ENCODE measurements at places on chromosomes 2 and 18.

- no peaks in the 10 kb centered on the region for H3K27me3 ChIP-seq
- no peak overlapping the region for H3K4me3 ChIP-seq
Measured at GRCh38 chr2:112639936-112640335, 5.8 kb upstream of the SLC20A1 start.

DNA sequence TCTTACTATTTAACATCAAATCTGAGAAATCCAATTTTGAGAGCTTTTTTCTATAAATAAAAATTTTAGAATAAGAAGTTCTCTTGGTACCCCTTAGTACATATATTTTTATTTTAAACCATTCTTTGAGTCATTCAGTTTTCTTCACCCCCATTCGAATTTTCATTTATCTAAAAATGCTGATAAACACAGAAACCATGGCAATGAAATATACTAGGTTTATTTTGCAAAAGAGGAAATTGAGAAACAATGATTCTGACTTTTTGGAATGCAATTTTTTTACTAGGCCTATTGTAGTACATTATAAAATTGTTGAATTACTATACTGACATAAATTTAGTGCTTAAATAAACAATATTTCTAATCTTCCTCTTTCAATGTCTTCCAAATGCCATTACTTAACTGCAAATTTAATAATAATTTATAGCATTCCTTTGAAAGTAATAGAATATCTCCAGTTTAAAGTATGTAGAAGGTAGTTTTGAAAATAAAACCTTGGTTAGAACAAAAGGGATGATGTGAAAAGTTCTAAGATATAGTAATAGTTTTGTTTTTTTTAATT, 46.3 kb downstream of the TANK start:
- no peak overlapping the region for H3K4me3 ChIP-seq
- H3K27ac ChIP-seq, result peak overlapping the region; percentile 59
- no peak for DNase-seq
- H3K36me3 ChIP-seq, result peaks cover 24% of the 10 kb centered on the region
- H3K4me1 ChIP-seq, result peaks cover 27% of the 10 kb centered on the region

DNA sequence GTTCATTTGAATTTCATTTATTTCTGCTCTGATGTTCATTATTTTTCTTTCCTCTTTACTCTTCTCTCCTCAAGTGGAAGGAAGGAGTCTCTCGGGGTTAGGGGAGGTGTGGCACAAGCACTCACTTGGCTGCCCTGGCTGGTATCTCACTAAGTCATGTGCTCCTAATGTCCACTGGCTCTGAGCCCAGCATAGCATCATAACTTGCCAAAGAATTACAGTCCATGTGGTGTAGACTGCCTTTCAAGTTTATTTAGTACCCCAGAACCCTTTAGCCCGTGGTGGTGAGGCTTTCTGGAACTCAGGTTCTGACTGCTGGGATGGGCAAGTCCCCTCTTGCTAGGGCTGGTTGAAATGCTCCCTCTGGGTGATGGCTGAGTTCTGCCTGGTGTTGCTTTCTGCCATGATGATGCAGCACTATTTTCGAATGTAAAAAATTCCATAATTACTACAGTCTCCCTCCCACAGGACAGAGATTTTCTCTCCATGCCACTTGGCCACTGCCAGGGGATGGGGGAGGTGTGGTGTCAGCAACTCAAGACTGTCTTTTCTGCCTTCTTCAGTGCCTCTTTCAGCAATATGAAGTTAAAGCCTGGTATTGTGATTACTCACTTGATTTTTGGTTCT, 22.2 kb downstream of the SPAG16 start:
- H3K36me3 ChIP-seq, result peaks cover 16% of the 10 kb centered on the region
- H3K27me3 ChIP-seq, result no peaks in the 10 kb centered on the region
- no peak for DNase-seq
- peaks cover 14% of the 10 kb centered on the region for H3K4me1 ChIP-seq

- H3K27ac ChIP-seq, result no peak overlapping the region
- H3K4me1 ChIP-seq, result no peaks in the 10 kb centered on the region
- no peak overlapping the region for H3K4me3 ChIP-seq
- no peaks in the 10 kb centered on the region for H3K27me3 ChIP-seq
Measured at GRCh38 chr18:6441200-6441599, 26.5 kb upstream of the L3MBTL4 start.

- no peak overlapping the region for H3K4me3 ChIP-seq
- no peaks in the 10 kb centered on the region for H3K4me1 ChIP-seq
- peak; percentile 14 for DNase-seq
Measured at GRCh38 chr18:7844017-7844416, 276.9 kb downstream of the PTPRM start.

DNA sequence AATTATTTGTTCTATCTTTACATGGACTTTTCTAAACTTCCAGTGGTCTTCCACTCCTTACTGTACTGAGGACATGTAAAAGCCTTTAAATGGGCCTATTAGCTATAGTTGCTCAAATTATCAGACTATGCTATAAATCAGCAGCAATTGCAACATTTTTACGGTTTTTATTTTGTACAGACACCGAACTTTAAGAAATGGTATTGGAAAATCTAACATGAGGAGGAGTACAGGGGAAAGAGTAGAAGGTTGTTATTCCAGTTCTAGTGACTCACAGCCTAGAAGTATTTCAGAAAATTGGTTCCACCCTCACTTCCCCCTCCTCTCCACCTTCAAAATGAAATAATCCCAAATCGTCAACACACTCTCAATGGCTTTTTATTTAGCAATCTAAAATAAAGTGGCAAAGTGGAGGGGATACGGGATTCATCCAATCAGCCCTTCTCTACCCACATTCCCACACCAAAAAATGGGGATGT, 1.1 kb downstream of the NCKAP1 start:
- peak; percentile 62 for DNase-seq
- H3K4me3 ChIP-seq, result peak overlapping the region; percentile 88
- no peaks in the 10 kb centered on the region for H3K36me3 ChIP-seq
- peaks cover 27% of the 10 kb centered on the region for H3K4me1 ChIP-seq
- peak overlapping the region; percentile 90 for H3K27ac ChIP-seq
- peaks cover 10% of the 10 kb centered on the region for H3K27me3 ChIP-seq

GRCh38 chr2:105344704-105345345, 7.5 kb downstream of the C2orf49 start:
- no peak overlapping the region for H3K4me3 ChIP-seq
- H3K4me1 ChIP-seq, result no peaks in the 10 kb centered on the region
- no peaks in the 10 kb centered on the region for H3K27me3 ChIP-seq
- DNase-seq, result no peak
- H3K27ac ChIP-seq, result no peak overlapping the region

DNA sequence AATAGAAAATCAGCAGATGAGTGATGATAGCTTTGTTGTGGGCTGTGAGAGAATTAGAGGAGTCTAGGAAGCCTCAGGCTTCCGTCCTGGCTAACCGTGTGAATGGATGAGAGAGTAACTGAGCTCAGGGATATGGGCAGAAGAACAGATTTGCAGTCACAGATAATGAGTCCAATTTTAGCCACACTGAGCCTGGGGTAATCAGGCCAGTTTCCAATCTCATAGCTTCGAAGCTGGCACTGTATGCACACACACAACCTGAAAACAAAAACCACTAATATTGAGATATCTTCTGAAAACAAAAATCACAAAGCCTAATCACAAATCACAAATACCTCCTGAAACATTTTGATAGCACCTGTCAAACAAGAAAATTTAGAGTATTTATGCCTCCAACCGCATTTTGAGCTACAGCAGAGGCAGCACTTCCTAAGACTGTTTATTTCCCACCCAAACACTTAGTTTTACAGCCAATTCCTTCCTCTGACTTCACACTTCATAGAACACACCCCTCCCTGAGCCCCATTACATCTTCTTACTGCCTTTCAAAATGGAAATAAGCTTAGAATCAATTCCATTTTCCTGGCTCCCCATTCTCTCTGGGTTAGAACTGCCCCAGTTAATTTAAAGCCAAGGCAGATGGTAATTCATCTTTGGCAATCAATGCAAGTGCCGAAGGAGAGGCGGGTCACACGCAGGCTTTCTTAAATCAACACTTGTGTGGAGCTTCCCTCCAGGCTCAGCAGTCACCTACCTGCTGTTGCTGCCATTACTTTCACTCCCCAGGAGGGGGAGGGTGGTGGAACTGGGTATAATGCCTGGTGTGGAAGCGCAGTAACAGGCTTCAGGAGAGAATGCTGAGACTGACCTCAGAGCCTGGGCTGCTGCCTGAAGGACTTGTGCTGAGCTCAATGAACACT, 18.9 kb downstream of the TTR start:
- no peak overlapping the region for H3K27ac ChIP-seq
- no peaks in the 10 kb centered on the region for H3K4me1 ChIP-seq
- H3K27me3 ChIP-seq, result no peaks in the 10 kb centered on the region
- no peak overlapping the region for H3K4me3 ChIP-seq

- no peaks in the 10 kb centered on the region for H3K36me3 ChIP-seq
- no peak for DNase-seq
- no peaks in the 10 kb centered on the region for H3K27me3 ChIP-seq
- no peaks in the 10 kb centered on the region for H3K4me1 ChIP-seq
- H3K27ac ChIP-seq, result no peak overlapping the region
Measured at GRCh38 chr2:83661711-83662110, 797.4 kb downstream of the SUCLG1 start.

- H3K4me3 ChIP-seq, result no peak overlapping the region
- no peaks in the 10 kb centered on the region for H3K36me3 ChIP-seq
- no peak for DNase-seq
- H3K27me3 ChIP-seq, result no peaks in the 10 kb centered on the region
- H3K27ac ChIP-seq, result no peak overlapping the region
Measured at GRCh38 chr2:70565039-70565731, 11.6 kb upstream of the TGFA start.

GRCh38 chr2:23350792-23351355, 34.1 kb upstream of the KLHL29 start:
- H3K4me3 ChIP-seq, result peak overlapping the region; percentile 50
- no peaks in the 10 kb centered on the region for H3K36me3 ChIP-seq
- DNase-seq, result no peak
- no peak overlapping the region for H3K27ac ChIP-seq
- no peaks in the 10 kb centered on the region for H3K27me3 ChIP-seq

GRCh38 chr2:110747522-110748488, 15.4 kb downstream of the ACOXL start:
- no peak for DNase-seq
- H3K27me3 ChIP-seq, result peaks cover 61% of the 10 kb centered on the region
- no peaks in the 10 kb centered on the region for H3K36me3 ChIP-seq
- no peak overlapping the region for H3K4me3 ChIP-seq

DNA sequence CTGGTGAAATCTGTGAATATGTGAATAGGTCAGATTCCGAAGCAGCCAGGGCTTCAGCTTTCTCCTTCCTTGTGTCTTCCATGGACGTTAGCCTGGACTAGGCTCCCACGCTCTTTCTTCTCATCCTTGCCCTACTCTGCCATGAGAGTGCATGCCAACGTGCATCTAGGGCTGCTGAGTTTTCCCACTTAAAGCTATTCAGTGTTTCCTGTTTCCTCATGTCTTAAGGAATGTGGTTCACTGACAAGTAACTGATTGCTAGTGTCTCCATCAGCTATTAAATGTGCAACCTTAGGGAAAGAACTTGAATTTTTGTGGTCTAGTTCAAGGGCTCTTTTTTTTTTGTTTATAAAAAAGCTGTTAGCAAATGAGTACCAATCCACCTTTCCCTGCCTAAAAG, 642.3 kb upstream of the LINC00305 start:
- H3K4me1 ChIP-seq, result no peaks in the 10 kb centered on the region
- H3K4me3 ChIP-seq, result no peak overlapping the region
- no peak overlapping the region for H3K27ac ChIP-seq
- no peak for DNase-seq

DNA sequence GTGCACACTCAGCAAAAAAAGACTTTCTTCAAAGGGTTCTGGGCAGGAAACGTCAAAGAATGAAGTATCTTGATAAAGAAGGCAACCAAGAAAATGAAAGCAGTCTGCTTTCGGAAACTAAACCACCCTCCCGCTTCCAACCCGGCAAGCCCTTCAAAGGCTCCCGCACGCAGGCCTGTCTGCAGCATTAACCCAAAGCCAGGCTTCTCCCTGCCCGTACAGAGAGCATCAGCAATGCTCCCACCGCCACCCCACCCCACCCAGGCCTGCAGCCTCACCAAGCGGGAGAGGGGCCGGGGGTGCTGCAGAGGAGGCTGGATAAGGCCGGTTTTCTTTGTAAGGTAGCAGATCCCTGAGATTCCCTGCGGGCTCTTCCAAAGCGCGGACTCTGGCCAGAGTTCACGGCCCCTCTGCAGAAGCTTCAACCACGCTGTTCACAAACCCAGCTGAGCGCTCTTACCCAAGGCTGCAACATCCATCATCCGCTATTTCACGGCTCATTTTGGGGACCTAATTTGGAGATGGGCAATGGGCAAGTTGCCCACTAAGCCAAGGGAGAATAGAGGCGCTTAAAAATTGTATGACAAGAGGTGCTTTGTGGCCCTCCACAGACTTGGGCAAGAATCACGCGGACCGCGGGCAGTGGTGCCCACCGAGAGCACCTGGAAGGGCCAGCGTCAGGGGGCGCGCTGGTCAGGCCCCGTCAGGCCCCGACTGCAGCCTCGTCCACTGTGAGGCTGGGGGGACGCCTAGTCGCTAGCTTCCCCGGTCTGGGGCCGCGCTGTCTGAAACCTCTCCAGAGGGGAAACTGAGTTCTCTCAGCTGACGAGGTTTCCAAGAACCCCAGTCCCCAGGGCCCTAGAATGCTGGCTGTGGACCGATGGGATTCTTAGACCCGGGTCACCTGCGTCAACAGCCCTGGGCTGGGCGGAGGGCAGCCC, 225.4 kb upstream of the ID2 start:
- peaks cover 12% of the 10 kb centered on the region for H3K4me1 ChIP-seq
- no peaks in the 10 kb centered on the region for H3K36me3 ChIP-seq
- no peak overlapping the region for H3K27ac ChIP-seq
- H3K27me3 ChIP-seq, result peaks cover 12% of the 10 kb centered on the region

DNA sequence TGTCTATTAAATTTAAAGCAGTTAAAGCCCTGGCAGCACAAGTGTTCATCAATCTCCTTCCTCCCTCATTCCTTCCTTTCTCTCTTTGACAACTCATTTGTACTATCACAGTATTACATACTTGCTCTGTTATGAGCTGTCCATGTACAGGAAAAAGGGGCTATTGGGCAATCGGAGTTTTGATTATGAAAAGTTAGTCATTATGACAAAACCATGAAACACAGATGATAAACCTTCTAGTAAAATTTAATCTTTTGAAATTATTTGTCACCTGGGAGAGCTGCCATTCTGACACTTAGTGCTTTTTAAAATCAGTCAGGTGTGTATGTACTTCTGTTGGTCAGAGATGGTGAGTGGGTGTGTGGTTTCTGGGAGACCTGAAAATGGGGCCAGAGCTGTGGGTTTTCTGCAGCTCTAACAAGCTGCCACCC, 39.4 kb downstream of the MAP4K4 start:
- DNase-seq, result peak; percentile 91
- no peaks in the 10 kb centered on the region for H3K27me3 ChIP-seq
- peaks cover 64% of the 10 kb centered on the region for H3K4me1 ChIP-seq

- H3K27me3 ChIP-seq, result no peaks in the 10 kb centered on the region
- no peak overlapping the region for H3K4me3 ChIP-seq
- no peak overlapping the region for H3K27ac ChIP-seq
Measured at GRCh38 chr2:213011505-213011904, 139.9 kb downstream of the IKZF2 start.

- H3K27ac ChIP-seq, result no peak overlapping the region
- peaks cover 2% of the 10 kb centered on the region for H3K4me1 ChIP-seq
- no peak overlapping the region for H3K4me3 ChIP-seq
- H3K36me3 ChIP-seq, result no peaks in the 10 kb centered on the region
- DNase-seq, result no peak
- H3K27me3 ChIP-seq, result no peaks in the 10 kb centered on the region
Measured at GRCh38 chr2:196473617-196474016, 165.9 kb upstream of the CCDC150 start.

GRCh38 chr18:41558715-41559114, 396.3 kb upstream of the PIK3C3 start:
- H3K36me3 ChIP-seq, result no peaks in the 10 kb centered on the region
- no peaks in the 10 kb centered on the region for H3K4me1 ChIP-seq
- no peaks in the 10 kb centered on the region for H3K27me3 ChIP-seq
- H3K4me3 ChIP-seq, result no peak overlapping the region
- H3K27ac ChIP-seq, result no peak overlapping the region

- H3K27me3 ChIP-seq, result no peaks in the 10 kb centered on the region
- H3K36me3 ChIP-seq, result no peaks in the 10 kb centered on the region
- H3K4me1 ChIP-seq, result peaks cover 7% of the 10 kb centered on the region
- H3K4me3 ChIP-seq, result peak within 1 kb of the TSS; percentile 77
- peak; percentile 98 for DNase-seq
Measured at GRCh38 chr2:950080-950966, at the start of gene SNTG2. TSS of gene SNTG2 (plus strand) at chr2:950849. CDS start at chr2:950997, 148 bp downstream.

Data from osteoblast (primary cell).